ENCODE measurements at places on chromosomes 11 and 22.

DNA sequence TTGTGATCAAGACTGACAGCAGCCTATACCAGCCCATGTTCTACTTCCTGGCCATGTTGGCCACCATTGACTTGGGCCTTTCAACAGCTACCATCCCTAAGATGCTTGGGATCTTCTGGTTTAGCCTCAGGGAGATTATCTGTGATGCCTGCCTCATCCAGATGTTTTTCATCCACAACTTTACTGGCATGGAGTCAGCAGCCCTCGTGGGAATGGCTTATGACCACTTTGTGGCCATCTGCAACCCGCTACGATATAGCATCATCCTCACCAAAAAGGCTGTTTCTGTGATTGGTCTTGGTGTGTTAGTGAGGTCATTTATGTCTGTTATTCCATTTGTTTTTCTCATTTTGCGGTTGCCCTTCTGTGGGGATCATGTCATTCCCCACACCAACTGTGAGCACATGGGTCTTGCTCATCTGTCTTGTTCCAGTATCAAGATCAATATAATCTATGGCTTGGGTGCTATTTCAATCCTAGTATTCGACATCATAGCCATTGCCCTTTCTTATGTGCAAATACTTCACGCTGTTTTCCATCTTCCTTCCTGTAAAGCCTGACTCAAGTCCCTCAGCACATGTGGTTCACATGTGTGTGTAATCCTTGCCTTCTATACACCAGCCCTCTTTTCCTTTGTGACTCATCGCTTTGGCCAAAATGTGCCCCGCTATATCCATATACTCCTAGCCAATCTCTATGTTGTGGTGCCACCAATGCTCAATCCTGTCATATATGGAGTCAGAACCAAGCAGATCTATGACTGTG is 23.6 kb downstream of the OR52E1 start:
- DNase-seq: no peak

DNA sequence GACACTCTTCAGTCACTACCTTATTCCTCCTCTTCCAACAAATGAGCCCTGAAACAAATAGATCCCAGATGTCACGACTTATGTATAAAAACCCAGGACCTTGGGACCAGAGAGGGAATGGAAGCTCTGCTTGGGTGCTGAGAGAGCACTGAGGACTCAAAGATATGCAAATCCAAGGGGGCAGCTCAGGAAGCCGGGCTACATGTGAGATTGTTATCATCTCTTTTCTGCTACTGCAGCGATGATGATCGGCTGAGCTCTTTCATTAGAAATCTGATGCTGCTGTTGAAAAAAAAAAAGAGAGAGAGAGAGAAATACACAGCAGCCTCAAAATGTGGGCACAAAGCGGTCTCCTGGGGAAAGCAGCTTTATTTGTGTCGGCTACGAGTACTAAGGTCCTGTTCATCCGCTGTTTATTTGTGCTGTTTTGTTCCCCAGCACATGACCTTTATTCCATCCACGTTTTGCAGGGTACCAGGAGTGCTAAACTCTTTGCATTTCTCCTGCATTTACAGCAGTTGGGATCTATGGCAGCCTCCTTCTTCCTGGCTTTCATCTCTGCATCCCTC is 120.2 kb downstream of the TRIM29 start:
- no peak for DNase-seq

- DNase-seq: no peak
Observed at GRCh38 chr11:127733552-127733951, 733.0 kb upstream of the KIRREL3 start.

- DNase-seq: no peak
Observed at GRCh38 chr11:37849706-37850105, 1251.7 kb upstream of the RAG2 start.

DNA sequence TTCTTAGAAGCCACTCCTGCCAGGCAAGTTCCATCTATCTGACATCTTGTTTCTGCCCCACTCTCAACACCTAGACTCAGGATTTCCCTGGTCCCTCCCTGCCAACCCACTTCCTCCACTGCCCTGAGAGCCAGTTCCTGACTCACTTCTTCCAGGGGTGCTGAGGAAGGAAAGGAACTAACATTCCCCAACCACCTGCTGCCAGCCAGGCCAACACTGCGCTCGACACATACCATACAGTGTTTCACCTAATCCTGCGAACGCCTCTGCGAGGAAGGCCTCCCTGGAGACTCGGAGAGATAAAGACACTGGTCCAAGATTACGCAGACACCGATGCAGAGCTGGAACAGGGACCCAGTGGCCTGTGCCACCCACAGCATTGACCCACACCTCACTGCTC is 40.2 kb downstream of the MICAL3 start:
- no peak for DNase-seq

DNA sequence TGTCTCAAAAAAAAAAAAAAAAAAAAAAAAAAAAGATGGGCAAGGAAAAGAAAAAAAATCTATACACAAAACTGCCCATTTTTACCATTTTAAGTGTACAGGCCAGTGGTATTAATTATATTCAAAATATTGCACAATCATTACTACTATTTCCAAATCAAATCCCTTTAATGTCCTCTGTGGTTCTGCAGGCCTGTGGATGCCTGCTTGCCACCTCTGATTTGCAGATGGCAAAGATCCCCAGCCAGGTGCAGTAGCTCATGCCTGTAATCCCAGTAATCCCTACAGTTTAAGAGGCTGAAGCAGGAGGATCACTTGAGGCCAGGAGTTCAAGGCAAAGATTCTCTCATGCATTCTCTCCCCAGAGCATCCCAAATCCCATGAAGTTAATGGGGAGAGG is 20.2 kb downstream of the RFPL1 start:
- DNase-seq: no peak

- DNase-seq: no peak
Observed at GRCh38 chr11:75499423-75500190, 26.1 kb downstream of the GDPD5 start.
